CD8-positive, alpha-beta memory T cell (primary cell): ENCODE measurements at places on chromosomes 5 and 9. TPM values are rescaled to one million over a fixed set of nuclear protein-coding genes. Genes with fewer than 3 reads are reported as not detected.

DNA sequence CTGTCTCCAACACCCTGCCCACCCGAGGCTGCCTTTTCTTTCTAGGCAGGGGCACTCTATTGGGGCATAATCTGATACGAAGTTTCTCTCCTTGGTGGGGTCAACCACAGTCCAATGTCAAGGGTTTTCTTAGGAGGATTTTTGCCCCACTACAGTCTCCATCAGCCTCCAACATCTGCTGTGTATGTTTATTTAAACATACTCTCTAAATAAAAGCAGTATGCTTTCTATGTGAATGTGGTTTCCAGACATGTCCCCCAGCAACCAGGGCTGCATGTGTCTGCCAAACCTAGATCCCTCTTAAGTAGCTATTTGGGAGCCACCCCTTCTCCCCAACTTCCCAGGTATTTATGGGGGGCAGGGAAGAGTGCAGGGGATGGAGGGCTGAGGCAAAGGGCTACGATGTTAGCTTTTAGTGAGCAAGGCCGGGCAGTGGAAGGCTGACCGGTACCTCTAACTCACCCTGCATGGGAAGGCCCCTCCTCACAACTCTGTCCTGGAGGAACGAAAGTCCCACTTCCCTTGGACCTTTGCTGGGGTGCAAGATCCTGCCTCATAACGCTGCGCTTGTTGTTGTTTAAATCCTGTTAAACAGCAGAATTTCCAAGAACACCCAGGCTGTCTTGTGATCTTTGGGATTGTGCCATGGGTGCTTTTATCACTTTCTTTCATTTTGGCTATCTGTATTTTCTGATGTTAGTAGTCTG lies 75.4 kb downstream of the NREP start:
- DNase-seq: no peak

GRCh38 chr5:177402271-177403043 lies 2.0 kb upstream of the PFN3 start:
- peak; percentile 47 for DNase-seq

- no peak for DNase-seq
Observed at GRCh38 chr9:61670616-61671015, 480.8 kb downstream of the SPATA31A7 start.

GRCh38 chr5:124660229-124661093 lies 86.0 kb downstream of the ZNF608 start:
- no peak for DNase-seq

GRCh38 chr5:43140286-43140685 lies 19.6 kb downstream of the ZNF131 start:
- no peak for DNase-seq

- no peak for DNase-seq
Observed at GRCh38 chr5:165349735-165350134, 1844.3 kb downstream of the MAT2B start.

DNA sequence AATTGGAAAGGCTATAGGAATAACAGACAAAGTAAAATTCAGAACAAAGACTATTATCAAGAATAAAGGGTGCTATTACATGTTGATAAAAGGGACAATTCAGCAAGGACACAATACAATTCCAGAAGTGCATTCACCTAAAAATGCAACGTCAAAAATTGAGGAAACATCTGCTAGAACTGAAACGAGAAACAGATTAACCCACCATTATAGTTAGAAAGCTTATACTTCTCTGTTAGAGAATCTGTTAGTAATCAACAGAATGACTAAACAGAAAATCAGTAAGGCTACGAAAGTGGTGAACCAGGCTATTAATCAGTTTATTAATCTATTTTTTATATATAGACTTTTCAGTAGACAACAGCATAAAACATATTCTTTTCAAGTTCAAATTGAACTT lies 14.8 kb downstream of the FCN1 start:
- no peak for DNase-seq

DNA sequence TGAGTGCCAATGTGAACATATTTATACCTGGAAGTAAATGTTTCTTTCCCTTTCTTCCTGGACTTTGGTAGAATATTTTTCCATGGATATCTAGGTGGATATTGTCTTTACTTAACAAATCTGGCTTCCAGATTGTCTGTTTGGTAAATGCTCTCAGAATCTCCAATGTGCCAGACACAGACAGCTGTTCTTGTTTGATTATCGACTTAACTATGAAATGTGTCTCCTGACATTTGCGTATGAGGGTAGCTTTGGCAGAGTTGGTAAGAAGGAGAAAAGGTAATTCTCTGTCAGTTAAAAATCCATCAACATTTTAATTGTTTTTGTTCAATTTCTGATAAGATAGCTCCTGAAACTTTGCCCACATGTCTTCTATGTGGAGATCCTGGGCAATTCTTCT lies 196.4 kb upstream of the NUDT12 start:
- DNase-seq: no peak

DNA sequence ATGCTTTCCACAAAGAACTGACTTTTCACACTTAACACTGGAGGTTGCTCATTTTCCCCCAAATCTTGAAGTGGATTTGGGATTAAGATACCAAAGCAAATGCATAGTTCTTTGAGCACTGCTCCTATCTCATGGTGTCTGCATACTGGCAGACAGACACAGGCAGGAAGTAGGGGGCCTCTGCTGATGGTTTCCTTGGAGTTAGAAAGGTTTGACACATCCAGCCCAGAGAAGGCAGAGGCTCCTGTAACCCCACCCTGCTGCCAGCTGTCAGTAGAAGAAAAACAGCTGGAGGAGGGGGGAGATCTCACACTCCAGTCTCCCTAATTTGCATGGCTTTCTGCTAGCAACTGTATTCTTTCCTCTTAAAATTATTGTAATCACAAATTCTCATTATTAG lies 44.1 kb downstream of the APTX start:
- no peak for DNase-seq

LCP2 gene
- 219 TPM for total RNA-seq

NIPSNAP3A gene
- 10.1 TPM for total RNA-seq

TTC39B gene
- total RNA-seq: 12.1 TPM
